ENCODE measurements at places on chromosomes 7 and 10.

GRCh38 chr10:53395449-53395848, 622.9 kb upstream of the MBL2 start:
- DNase-seq = no peak

DNA sequence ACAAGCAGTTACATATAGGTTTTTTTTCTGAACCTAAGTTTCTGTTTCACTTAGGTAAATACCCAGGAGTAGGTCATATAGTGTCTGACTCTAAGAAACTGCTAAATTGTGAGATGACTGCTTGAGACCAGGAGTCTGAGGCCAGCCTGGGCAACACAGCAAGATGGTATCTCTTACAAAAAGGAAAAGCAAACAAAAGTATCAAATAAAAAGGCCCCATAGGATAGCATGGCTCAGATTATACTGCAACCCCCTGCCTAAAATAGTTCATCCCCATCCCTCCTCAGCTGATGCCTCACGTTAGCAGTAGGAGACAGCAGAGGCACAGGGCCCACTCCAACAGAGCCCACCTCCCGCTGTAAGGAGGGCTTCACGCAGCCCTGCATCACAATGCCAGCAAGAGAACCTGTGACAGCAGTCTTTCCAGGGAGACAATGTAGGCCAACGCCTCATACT, 90.3 kb downstream of the SRPK2 start:
- no peak for DNase-seq

GRCh38 chr7:108329514-108329913, 126.7 kb downstream of the NRCAM start:
- no peak for DNase-seq

- DNase-seq = no peak
Observed at GRCh38 chr10:71156436-71156835, 55.9 kb upstream of the UNC5B start.

DNA sequence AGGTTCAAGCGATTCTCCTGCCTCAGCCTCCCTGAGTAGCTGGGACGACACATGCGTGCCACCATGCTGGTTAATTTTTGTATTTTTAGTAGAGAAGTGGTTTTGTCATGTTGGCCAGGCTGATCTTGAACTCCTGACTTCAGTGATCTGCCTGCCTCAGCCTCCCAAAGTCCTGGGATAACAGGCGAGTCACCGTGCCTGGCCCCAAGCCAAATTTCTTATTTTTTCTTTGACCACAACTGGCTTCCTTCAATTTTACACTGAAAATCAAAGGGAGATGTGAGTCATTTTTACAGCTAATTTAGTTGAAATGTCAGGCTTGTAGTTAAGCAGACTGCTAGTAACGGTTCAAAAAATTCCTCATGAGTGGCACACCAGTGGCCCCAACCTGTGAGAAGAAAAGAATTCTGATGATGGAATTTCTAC, 7.8 kb downstream of the RNF216 start:
- DNase-seq = peak; percentile 50

- no peak for DNase-seq
Observed at GRCh38 chr10:118804262-118804773, 49.5 kb upstream of the CACUL1 start.

DNA sequence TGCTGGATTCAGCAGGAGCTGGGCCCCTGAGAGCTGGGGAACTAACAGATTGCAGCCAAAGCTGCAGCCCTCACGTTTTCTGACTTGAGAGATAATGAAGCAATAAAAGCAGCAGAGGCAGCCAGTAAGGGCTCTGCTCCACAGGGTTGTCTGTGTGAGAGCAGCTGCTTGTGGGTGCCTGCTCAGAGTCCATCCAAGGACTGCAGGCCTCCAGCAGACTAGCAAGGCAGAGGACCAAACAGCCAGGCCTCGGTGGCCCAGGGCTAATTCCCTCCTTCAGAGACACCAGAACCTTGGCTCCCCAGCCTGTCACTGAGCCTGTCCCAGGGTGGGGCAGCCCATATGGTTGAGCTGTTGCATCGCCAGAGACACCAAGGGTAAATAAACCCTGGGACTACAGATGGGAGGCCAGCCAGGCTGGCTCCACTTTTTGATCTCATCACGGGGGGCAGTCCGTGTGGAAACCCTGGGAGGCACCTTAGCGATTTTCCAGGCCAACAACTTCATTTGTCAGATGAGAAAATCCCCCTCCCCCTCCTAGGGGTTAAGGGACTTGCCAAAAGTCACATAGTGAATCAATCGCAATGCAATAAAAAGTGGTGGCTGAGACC, 229.2 kb downstream of the WDR11 start:
- no peak for DNase-seq

DNA sequence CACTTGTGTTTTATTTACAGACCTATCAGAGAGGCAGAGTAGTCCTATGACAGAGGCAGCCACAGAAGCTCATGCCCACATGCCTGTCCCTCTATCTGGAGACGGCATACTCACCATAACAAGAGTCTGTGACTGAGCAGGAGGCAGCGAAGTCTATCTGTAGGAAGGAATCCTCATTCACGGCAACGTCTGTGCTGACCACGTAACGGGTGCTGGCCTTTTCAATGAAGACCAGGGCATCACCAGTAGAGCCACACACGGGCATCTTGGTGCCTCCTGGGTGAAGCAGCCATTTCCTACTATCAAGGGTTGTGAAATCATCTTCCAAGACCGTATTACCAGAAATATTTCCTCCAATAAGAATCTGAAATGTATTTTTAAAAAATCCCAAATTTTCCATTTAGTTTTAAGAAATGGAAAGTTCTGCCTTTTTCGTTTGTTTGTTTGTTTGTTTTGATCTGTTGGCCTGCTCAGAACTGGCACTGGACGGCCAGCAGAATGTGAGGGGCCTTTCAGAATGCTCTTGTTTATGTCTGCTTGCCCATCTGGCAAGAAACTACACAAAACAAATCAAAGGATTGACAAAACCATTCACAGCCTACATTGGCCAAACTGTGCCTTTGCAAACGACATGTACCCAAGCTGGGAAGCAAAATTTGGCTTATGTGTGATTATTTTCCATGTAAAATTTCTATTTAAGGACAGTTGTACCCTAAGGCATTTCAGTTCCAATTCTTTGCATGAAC, 93.1 kb upstream of the SLC26A5 start:
- DNase-seq = no peak

- DNase-seq = no peak
Observed at GRCh38 chr10:124650820-124651401, 93.3 kb downstream of the FAM53B start.

DNA sequence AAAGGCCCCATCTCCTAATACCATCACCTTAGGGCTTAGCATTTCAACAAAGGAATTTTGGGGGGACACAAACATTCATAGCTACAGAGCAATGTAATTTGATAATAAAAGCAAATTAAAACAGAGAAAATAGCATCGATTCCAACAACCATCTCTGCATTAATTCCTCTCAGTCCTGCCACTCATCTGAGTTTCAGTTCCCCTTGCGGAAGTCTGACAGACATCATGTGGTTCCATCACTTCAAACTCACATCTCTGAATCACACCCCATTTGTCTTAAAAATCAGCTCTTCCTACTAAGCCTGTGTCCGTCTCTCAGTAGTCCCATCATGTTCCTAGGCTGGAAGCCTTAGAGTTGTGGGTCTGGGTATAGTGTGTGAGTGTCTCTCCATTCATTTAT, 3.6 kb downstream of the ADCK2 start:
- no peak for DNase-seq

GRCh38 chr7:133688483-133689239, 435.8 kb downstream of the EXOC4 start:
- DNase-seq = no peak

DNA sequence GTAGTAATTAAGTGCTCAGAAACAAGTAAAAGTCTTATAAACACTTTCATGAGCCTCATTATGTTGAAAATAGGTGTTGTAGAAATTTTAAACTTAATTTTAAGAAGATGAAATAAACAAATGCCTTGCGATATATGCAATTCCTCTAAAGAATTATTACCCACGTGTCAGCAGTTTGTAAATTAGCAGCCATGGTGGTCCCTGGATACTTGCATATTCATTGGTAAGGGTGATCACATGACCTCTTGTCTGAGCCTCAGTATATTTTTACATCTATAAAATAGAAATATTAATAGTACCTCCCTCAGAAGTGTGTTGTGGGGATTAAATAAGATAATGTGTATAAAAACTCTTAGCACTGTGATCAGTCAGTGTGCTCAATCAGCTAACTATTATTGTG, 141.5 kb upstream of the SVIL start:
- no peak for DNase-seq

GRCh38 chr7:26390016-26390415, 98.4 kb downstream of the SNX10 start:
- no peak for DNase-seq

- no peak for DNase-seq
Observed at GRCh38 chr10:128373071-128373749, 247.0 kb upstream of the MKI67 start.

DNA sequence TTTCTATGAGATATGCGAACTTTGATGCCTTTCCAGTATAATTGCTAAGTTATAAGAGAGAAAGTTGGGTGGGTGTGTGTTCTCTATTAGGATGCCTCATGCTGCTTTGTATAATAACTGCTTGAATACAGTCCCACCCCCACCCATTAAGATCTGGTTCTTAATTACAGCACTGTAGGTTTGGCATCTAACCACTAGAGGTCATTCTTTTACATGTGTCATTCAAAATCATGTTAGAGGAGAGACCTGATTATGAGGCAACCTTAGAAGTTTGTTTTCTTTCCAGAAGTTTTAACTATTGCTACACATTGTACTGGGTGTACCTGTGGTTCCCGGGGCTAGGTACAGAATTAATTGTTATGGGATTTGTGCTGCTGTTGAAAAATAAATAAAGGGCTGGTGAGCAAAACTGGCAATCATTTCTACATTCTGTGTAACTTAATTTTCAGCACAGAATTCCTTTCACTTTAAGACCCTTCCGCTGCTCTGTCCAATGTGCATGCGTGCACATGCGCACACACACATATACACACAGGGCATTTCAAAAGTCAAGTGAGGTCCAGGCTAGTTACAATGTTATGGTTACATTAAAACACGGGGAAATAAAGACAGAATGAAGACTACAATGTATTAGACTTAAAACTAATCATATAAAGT, 1156.3 kb downstream of the SORCS3 start:
- DNase-seq = no peak

GRCh38 chr10:31207636-31208035, 111.4 kb upstream of the ZEB1 start:
- DNase-seq = no peak

GRCh38 chr10:47349516-47349915, 1.4 kb downstream of the RBP3 start:
- no peak for DNase-seq

DNA sequence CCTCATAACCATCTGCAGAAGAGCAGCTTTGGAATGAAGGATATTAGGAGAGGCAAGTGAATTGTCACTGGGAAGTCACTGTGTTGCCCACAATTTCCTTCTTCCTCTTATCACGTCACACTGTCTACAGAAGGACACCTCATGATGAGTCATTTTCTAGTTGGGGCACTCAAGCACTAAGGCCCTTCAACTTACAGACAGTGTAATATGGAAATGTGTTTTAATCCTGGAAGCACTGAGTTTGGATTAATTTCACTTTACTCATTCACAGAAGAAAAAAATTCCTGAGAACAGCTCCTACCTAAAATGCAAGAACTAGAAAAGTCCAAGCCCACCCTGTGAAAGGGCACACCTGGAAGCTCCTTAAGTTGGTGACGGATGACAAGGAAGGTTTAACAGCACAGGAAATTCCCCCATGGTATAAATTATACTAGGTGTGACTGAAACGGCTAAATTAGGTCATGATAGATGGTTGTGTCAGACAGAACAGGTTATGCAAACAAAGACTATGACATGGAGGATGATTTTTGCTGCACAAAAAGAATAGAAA, 56.6 kb downstream of the PARD3 start:
- DNase-seq = no peak

DNA sequence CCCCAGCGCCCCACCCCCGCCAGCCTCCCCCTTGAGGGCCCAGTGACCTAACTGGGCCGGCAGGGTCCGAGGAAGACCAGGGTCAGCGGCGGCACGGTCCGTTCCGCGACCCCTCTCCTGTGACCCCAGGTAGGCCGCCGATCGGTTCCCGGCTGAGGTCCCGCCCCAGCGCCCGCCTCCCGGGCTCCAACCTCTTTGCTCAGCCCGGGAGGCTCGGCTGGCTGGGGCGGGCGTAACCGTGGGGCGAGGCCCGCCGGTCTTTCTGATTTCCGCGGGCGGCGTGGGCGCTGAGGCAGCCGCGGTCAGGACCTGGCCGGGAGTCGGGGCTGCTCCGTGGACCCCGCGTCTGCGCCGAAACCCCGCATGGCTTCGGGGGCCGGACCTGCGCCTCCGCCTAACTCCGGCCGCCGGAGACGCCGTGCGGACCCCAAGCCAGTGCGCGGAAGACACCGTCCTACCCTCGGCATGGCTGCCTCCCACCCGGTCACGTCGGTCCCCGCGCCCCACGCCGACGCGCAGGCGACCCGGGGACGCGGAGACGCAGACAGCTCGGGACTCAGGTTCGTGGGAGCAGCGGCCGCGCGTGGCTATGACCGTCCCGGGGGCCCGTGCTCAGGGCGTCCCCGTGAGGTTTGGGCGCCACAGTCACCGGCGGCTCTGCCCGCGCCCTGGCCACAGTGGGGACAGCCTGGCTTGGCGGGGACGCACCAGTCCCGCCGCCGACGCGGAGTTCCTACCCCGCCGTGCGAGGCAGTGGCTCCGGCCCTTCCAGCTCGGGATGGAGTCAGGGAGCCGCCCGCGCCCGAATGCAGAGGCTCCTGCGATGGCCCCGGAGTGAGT, 1.0 kb upstream of the VENTX start:
- DNase-seq = no peak

- no peak for DNase-seq
Observed at GRCh38 chr7:21565614-21566013, 22.8 kb downstream of the DNAH11 start.

DNA sequence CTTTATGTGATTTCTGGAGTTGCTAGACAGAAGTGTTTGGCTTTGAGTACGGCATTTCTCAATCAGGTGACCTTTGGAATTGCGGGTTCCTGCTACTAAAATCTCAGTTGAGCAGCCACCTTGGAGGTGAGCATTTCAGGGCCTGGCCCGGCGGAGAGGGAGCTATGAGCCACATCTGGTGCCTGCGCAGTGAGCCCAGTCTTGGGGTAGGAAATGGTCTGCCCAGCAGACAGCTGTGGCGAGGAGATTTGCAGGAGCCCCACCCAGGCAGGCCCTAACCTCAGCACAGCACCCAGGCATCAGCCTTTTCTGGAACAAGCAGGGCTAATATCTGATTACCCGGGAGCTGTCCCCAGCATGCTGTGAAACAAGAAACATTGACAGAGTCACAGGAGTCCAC, 547.9 kb upstream of the FOXK1 start:
- DNase-seq = no peak

DNA sequence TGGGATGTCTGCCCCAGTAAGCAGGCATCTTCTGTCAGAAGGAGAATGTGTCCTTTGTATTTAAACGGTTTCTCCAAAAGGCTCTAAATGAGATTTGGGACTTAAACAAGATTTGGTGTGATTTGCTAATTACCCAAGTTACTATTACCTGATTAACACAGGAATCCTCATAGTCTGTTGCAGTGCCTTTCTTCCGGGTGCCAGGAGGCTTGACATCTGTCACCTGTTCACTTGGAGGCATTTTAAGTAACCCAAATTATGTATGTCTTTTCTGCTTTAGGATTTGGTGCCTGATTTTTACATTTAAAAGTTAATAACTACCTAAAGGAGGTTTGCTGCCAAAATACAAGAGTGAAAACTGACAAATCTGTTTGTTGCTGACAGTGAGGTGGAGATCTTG, 587.9 kb upstream of the GALNT17 start:
- no peak for DNase-seq

GRCh38 chr10:84256510-84257342, 11.9 kb downstream of the RGR start:
- DNase-seq = no peak

All from AG09319 (cell line).